COLO829 (cell line): ENCODE measurements at places on chromosomes 12 and 14.

DNA sequence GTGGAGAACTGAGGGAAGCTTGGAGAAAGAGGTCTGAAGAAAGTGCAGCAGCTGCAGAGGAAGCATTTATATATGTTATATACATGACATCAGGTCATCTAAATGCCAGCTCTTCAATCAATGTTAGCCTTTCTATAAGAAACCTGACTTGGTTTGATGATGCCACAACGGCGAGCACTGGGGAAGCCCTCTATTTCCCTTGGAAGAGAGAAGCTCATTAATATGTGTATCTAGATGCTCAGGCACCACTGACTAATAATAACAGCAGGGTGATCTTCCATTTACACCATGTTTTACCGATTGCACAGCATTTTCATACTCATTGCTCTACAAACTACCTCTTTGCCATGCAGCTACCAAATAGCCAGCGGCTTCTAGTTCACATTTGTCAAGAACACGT lies 811 bp downstream of the ACYP1 start:
- DNase-seq = no peak

DNA sequence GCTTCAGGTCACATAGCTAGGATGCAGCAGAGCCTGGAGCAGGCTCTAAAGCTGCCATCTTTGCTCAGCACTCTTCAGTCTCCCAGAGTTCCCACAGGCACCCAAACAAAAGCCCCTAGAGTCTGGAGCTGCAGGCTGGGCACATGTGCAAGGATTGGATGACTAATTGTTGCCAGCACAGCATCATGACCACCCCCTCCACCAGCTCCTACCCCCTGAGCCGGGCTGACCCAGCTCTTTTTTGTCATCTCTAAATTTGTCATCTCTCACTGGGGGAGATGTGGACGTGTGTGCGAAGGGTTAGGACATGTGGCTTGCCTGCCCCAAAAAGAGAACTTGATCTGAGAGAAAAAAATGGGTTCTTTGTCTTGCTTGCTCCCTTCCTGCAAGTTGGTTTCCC lies 4.3 kb upstream of the MMP19 start:
- DNase-seq = no peak

DNA sequence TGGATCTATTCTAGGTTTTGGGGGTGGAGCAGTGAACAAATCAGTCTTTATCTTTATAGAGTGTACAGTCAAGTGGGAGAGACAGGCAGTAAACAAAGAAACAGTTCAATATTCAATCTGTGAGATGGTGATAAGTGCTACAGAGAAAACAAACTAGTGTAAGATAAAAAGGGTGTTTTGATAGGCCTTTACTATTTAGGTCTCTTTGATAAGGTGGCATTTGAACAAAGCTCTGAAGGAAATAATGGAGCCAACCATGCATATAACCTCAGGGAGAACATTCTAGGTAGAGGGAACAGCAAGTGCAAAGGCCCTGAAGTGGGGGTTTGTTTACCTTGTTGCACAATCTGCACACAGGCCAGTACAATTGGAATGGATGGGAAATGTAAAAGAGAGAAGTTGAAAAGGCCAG lies 47.3 kb downstream of the PTPN11 start:
- DNase-seq = peak; percentile 45

GRCh38 chr12:43761500-43761899 lies 2.7 kb downstream of the IRAK4 start:
- no peak for DNase-seq

- DNase-seq = peak; percentile 9
Measured at GRCh38 chr12:100793182-100793581, 1.4 kb upstream of the ANO4 start.

GRCh38 chr12:6532051-6532926 lies 2.0 kb upstream of the GAPDH start:
- peak; percentile 75 for DNase-seq

GRCh38 chr14:24613241-24613640 lies 3.8 kb upstream of the GZMH start:
- peak; percentile 23 for DNase-seq

- DNase-seq = no peak
Measured at GRCh38 chr14:64692986-64693809, 11.0 kb upstream of the PLEKHG3 start.

GRCh38 chr12:119207063-119207560 lies 28.4 kb downstream of the HSPB8 start:
- DNase-seq = no peak

- DNase-seq = no peak
Measured at GRCh38 chr14:62253911-62254310, 491.7 kb downstream of the SNAPC1 start.

GRCh38 chr12:820336-820735 lies 68.0 kb downstream of the WNK1 start:
- DNase-seq = no peak

DNA sequence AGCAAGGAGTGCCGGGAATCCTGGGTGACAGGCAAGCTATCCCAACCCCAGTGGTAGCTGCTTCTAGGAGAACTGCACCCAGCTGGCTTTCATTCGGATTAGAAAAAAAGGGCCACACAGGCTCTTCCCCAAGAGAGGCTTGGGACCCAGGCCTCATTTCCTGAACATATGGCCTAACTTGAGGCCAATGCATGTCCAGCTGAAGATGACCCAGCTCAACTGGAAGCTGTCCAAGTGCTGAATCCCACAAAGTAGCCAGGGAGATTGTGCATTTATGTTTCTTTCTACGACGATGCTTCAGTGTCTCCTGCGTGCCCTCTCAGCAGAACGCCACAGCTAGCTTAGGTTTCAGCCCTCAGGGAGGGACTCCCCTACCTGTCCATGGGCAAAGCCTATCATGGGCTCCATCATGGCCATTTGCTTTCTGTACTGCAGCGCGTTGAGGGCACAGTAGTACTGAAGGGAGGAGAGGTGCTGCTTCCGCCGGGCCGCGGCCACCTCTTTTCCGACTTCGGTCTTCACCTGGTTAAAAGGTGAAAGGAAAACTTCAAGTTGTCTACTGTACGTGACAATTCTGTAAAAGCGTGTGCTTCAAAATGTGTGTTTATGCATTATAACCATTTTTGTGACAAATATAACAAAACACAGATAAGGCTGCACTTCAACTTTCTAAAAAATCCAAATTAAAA lies 29.1 kb downstream of the APPL2 start:
- DNase-seq = no peak

GRCh38 chr14:44449680-44450079 lies 57.4 kb downstream of the FSCB start:
- no peak for DNase-seq

DNA sequence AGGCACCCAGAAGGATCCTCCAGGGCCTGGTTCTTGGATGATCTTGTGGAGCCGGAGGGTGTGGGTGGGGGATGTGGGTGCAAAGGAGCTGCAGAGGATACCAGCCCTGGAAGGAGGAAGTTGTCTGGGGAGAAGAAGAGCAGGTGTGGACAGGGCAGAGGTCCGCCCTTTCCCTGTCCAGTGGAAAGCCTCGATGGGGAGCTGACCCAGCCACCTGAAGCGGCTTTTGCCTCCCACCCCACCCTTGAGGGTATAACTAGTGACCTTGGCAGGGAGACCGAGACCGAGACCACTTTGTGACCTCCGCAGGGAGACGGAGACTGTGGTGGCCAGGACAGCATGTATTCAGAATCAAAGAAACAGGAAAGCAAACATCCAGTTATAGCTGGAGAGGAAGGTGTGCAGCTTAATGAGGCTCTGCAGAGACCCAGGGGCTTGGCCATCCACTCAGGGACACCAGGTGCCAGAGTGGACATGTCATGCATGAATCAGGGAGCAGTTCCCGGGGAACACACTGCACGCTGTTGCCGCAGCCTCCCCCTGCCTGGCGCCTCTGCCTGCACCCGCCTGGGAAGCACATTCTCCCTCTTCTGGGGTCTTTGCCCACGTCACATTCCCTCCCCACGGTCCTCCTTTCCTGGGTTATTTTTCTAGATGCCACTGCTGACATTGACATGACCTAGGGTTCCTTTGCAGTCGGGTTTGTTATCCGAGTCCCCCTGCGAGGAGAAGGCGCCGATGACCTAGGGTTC lies 87.7 kb downstream of the ADGRD1 start:
- no peak for DNase-seq

GRCh38 chr14:21382886-21383847 lies 652 bp downstream of the SUPT16H start:
- peak; percentile 41 for DNase-seq

GRCh38 chr14:50347521-50347920 lies 35.4 kb downstream of the DMAC2L start:
- peak; percentile 44 for DNase-seq

DNA sequence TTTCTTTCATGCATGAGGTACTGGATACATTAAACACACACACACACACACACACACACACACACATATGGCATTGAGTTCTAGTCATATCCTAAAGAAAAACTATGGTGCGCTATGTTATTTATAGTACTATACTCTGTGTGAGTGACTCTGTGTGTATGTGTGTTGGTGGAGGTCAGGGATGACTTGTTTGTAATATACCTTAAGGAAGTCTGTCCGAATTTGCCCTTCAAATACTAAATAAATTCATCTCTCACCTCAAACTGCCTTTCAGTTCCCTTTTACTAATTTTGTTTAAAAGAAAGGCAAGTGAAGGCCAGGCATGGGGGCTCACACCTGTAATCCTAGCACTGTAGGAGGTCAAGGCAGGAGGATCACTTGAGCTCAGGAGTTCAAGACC lies 2.1 kb upstream of the AKAP5 start:
- no peak for DNase-seq

GRCh38 chr12:85747941-85748495 lies 88.2 kb downstream of the RASSF9 start:
- no peak for DNase-seq

- DNase-seq = no peak
Measured at GRCh38 chr14:70278281-70278680, 81.2 kb downstream of the COX16 start.

DNA sequence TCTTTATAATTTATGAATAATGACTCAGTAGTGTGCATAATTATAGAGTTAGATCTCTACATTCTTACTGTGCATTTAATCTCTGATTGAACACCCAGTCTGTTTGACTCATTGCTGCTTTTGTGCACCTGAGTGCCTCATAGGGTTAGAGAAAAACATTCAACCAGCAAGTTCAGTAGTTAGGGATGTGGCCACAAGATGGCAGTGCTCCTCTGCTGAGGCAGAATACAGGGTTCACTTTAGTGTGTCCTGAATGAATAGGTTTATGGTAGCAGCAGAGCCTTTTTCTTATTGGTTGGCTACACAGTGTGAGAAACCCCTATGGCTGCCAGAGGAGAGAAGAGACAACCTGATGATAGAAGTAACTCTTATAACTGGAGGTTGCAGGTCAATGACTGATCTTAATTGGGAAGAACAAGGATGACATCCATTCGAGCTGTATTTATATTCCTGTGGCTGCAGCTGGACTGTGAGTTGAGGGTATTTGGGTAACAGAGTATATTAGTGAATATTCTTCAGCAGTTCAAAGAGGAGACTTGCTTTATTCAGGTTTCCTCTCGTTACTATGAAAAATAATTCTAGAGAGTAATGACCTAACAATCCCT lies 194.9 kb upstream of the OR4E1 start:
- peak; percentile 48 for DNase-seq

- no peak for DNase-seq
Measured at GRCh38 chr14:103100281-103101121, 6.0 kb downstream of the EXOC3L4 start.

DNA sequence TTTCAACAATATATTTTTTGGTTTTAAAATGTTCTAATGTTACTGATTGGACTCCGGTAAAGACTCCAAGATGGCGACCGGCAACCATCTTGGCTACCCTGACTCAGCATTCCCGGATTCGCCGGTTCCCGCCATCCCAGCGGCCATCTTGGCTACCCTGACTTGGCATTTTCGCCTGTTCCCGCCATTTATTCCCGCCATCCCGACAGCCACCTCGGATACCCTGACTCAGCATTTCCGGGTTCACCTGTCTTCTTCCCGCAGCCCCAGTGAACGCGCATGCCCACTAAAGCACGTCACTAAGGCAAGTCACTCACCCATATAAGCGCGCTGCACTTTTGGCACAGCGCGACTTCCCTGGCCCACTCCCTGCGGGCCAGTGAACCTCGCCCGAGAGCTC lies 9.0 kb upstream of the LRFN5 start:
- DNase-seq = no peak

GRCh38 chr12:6547566-6547965 lies 8.3 kb downstream of the IFFO1 start:
- no peak for DNase-seq

GRCh38 chr12:108190529-108190928 lies 61.4 kb downstream of the WSCD2 start:
- no peak for DNase-seq

- DNase-seq = peak; percentile 44
Measured at GRCh38 chr12:6570264-6570887, 2.3 kb upstream of the NOP2 start.

- DNase-seq = no peak
Measured at GRCh38 chr14:83764656-83765599, 1765.0 kb upstream of the FLRT2 start.

- DNase-seq = no peak
Measured at GRCh38 chr12:81465191-81465590, 294.0 kb downstream of the PPFIA2 start.

DNA sequence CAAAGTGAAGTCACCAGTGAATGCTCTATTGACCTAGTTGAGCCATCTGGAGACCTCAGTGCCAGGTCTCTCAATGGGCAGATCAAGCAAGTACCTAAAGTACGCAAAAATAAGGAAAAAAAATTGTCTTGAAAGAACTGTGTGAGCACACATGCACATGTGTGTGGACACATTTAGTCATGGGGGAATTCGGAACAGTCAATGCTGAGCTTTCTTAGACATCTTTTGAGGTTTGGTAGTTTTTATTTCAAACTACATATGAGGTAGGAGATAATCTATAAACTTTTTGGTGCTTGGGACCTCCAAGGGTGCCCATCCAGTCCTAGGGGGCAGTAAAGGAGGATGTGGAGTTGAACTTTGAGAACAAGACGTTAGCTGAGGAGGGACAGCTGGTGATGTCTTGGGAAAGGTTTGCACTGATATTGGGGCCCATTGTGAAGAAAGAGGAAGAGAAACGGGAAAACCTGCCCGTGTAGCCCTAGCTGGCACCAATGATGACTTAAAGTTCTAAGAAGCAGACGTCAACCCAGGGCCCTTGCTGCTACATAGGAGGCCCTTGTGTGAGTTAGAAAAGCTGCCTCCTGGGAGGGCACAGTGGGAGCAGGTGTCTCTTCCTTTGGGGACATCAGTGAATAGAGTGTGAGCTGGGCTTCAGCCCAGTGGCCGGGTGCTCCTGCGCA lies 124.4 kb downstream of the NT5DC3 start:
- DNase-seq = no peak

- no peak for DNase-seq
Measured at GRCh38 chr14:38578278-38578681, 322.4 kb upstream of the CLEC14A start.

DNA sequence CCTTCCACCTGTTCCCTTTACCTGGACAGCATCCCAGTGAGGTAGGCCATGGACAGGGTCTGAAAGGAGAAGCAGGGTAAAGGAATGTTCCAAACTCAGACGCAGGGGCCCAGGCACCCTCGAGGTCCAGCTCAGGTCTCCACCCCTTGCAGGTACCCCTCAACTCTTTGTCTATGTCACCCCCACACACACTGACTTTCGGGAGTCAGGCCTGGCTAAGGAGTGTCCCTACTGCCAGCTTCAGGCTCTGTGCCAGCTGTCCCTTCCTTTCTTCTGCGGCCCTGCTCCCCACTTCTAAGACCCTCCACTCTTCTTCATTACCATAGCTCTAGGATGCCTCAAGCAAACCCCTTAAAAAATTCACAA lies 13.6 kb downstream of the FAIM2 start:
- no peak for DNase-seq
